ENCODE measurements at places on chromosomes 7 and 10.

DNA sequence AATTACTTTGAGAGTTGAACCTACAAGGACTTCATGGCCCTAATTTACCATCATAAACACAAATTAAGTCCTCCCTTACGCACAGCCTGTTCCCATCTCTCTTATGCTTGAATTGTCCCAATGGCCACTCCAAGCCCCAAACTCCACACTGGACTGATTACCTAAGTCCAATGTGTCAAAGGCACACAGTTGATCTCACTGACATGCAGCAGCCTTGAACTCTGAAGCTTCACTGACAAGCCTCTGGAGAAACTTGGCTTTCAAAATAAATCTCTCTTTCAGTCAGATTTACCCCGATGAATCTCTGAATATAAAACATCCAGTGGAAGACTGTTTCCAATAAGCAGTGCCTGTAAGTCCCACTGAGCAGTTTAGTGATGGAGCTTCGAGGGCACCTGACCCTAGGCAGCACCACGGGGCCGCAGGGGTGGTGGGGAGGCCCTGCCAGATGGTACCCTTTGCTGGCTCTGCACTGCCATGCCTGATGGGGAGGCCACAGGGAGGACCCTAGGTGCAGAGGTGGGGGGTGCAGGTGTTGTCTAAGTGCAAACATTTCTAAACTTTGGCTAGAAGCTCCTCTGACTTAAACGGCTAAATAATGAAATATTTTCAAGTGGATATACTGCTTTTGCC is 3.3 kb upstream of the MAT1A start:
- no peak for DNase-seq

GRCh38 chr7:46559194-46559832 is 638.2 kb upstream of the IGFBP3 start:
- no peak for DNase-seq

GRCh38 chr7:6294839-6295238 is 22.4 kb upstream of the CYTH3 start:
- DNase-seq, result peak; percentile 93

DNA sequence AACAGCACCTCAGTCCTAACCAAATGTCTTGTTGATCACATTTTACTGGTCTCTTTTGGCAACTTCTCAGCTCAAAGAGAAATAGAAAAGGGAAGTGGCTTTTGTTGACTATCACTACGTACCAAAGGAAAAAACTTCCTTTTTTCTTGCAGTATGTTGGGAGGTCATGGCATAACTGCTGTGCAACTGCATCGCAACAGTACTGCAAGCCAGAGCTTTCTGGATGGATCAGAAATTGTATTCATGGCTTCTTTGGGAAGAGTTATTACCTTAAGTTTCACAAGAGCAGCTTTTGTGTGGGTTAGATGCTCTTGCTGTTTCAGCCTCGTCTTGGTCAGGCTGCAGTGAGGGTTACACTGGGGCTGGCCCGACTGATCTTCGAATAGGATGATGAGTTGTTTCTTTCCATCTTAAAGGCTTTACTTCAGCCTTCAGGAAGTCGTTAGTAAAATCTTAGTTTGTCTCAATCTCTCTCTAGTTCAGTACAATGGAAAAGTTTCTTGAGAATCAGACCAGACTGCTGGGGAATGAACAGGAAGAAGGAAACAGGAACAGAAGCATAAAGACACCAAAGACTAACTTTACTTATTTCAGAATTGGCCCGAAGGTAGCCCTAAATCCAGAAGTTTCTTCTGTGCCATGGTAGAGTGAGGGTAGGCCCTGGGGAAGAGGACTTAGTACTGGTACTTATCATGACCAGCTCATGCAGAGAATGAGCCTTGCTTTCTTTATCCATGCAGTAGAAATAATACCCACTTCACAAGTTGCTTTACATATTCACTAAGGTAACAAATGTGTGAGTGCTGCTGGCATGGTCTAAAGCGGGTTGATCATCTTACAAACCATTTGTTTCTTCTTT is 153.6 kb downstream of the CELF2 start:
- no peak for DNase-seq

GRCh38 chr7:72187179-72187578 is 225.0 kb downstream of the CALN1 start:
- no peak for DNase-seq

DNA sequence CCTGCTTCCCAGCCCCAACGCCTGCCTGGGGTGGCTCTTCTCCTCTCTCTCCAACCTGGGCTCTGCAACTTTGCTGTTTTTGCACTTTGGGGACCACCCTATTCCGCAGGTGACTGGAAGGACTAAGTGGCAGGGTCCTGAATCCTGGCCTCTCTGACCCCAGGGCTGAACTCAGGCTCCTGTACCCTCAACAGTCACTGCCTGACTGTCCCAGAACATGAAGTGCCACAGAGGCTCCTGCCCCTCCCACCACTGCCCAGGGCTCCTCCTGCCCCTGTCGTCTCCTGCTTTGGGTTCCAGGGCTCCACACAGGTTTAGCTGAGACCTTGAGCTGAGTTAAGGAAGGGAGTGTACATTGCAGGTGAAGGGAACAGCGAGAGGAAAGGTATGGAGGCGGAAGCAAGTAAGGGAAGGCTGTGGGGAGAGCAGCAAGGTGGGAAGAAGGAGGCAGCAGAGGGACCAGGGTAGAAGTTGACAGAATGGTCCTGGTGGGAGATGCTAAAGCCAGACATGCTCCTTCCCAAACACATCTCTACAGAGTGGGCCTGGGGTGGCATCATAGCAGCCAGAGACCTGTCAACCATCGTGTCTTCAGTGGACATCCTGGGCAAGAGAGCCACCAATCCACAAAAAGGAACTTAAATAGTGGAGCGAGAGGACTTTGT is 5.7 kb upstream of the GRID1 start:
- DNase-seq, result no peak

DNA sequence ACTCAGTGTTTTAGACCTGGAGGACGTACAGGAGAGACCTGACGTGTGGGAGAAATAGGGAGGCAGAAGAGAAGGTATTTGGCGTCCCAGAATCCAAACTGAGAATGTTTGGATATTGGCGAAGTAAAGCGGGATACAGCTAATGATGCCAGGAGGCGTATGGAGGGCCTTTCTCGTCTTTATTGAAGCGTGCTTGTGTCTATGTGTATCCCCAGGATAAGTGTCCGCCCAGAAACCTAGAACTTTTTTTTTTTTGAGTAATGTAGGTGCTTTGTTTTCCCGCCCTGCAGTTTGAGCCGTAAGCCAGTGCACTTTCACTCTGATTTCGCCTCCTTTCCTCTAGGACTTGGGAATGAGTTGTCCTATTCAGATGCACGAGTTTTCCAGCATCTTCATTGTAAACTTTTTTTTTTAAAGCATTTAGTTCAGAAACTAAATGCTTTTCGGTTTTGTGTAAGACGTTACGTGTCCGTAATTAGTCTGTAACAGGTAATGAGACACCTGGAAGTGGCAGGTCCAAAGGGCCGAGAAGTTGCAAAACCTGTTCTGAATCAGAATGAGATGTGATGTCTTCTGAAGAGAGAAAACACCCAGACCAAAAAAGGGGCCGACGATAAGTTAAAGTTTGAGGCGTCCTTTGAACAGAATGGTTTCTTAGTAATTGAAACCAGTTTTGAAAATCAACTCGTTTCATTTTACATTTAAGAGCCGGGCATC is 746 bp downstream of the ARL5B start:
- no peak for DNase-seq

GRCh38 chr7:34739651-34740300 is 81.8 kb downstream of the NPSR1 start:
- no peak for DNase-seq

All from DMS79 (cell line).